ENCODE measurements at places on chromosomes 4 and X.

- no peak for DNase-seq
These were observed 101.9 kb downstream of the QRFPR start for GRCh38 chr4:121278811-121279368.

DNA sequence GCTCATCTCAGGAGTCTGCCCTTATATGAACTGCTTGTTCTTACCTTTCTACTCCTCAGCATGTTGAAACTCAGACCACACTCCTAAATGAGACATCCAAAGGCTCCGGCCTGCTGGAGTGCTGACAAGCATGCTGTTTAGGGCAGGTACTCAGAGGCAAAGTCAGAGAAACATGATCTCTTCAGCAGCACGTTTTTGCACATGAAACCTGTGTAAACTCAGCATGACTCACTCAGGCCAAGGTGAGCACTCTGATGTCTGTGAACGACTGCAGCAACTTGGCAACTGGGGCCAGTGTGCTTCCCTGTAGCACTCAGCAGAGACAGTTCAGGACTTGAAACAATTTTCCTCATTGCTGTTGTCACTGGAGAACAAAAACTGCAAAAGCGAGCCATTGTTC, 109.6 kb downstream of the PACRGL start:
- DNase-seq: no peak

GRCh38 chr4:125522992-125523391, 208.2 kb downstream of the FAT4 start:
- DNase-seq: no peak

- no peak for DNase-seq
These were observed 10.3 kb downstream of the SNX25 start for GRCh38 chr4:185219551-185220344.

DNA sequence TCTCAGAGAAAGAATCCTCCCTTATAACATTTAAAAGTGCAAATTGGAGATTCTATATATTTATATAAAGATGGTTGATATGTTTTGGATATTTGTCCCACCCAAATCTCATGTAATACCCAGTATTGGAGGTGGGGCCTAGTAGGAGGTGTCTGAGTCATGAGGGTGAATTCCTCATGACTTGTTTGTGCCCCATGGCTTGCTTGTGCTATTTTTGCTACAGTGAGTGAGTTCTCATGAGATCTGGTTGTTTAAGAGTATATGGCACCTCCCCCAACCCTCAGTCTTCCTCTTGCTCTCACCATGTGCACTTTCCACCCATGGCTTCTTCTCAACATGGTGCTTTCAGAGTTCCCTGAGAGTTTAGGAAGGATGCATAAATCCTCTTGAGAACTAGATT, 9.5 kb upstream of the ANKRD50 start:
- DNase-seq: no peak

DNA sequence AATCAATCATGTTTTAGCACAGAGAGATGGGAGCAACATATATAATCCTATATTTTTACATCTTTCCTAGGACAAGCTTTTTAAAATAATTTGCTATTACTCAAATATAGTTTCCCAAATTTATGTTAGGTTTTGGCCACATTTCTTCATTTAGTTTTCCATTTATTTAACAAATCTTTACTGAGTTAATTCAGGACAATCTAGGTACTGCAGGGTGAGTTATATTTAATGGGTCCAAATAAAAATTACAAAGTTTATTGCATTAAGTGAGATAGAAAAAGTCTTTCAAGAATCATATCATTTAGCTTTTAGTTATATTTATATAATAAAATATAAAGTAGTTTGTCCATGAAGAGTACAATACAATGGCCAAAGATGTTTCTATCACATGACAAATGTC, 269.2 kb downstream of the EPHA5 start:
- DNase-seq: no peak

DNA sequence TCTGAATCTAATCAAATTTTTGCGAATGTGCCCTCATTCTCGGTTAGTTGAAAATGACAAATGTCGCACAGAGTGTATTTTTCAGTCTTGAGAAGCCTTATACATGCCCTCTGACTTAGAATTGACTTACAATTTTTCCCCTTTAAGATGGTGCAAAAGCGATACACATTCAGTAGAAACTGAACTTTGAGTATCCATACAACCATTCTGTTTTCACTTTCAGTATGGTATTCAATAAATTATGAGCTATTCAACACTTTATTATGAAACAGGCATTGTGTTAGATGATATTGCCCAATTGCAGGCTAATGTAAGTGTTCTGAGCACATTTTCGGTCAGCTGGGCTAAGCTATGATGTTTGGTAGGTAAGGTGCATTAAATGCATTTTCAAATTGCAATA, 43.4 kb downstream of the SLC9A7 start:
- no peak for DNase-seq

- DNase-seq: no peak
These were observed 172.1 kb downstream of the MID1IP1 start for GRCh38 chrX:38973322-38973721.

GRCh38 chr4:630656-631055, 5.3 kb downstream of the PDE6B start:
- no peak for DNase-seq

DNA sequence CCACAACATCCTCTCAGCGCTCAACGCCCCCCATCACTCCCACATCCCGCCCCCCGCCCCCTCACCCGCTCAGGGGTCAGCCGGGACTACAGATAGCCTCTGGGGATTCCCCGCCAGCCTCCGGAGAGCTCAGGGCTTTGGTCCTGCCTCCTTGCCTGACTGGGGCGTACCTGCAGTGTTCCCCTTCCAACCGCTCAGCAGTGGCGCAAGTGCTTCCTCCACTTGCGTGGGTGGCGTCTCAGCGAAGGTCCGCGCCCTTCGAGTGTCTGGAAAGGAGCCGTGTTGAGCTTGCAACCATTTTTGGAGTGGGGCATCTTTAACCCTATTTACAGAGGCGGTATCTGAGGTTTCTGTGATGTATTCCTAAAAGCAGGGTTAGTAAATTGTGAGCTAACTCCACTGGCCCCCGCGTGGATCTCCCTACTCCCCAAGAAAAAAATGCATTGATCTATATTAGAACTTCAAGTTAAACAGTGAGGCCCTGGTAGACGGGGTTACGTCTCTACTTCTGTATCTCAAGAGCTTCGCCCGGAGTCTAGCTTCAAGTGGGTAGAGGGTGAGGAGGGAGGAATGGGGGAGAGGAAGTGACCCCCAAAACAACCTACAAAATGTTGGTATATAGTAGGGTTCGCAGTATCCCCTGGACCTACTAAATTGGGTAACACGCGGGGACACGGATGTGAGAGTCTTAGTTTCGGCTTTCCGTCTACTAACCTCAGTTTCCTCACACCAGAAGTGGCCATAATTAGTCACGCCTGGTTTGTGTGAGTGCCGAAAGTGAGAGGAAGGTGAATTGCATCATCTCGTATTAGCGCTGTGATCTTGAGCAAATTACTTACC, 16.1 kb downstream of the NKX3-2 start:
- no peak for DNase-seq

DNA sequence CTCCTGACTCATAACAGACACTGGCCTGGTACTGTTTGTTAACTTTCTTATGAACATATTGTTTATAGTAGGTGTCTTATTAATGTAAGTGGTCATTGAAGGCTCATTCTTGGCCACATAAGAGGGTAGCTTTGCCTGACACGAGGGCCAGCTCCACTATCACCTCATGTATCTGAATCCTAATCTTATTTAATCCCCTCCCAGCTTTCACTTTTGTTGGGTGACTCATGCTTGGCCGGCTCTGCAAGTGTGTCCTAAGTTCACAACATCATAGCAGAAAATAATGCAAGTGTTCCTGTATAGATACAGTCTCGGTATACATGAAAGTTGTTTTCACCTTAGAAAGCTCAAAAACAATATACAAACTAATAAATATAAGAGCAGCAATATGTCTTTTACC, 283.8 kb downstream of the IQCM start:
- no peak for DNase-seq

DNA sequence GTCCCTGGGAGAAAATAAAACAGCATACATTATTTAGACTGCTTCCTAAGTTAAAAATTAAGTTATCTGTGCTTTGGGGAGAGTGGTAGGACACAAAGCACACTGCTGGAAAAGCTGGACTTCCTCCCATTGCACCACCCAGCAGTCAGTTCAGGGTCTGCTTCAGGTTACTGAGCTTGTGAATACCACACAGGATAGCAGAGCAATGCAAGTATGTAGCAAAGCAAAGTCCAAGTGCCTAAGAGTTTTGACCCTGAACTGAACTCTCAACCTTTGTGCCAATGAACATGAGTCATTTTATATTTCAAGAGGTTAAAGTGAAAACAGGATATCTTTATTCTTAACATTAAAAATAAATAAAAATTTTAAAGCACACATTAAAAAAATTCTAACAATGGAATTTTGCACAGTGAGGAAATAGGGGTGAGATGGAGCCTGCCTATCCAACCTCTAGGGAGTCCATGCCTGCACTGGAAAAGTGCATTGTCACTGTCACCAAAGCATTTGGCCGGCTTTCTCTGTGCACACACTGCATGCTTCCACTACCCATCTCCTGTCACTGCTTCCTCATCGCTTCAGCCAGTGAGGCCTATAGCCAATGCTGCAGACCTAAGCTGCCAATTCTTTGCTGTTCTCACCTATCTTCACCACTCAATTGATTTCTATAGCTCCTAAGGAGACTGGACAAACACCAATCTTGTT, 50.9 kb downstream of the ABCG2 start:
- DNase-seq: no peak

GRCh38 chrX:9153300-9153699, 119.4 kb upstream of the FAM9B start:
- no peak for DNase-seq

- DNase-seq: peak; percentile 3
These were observed 739 bp downstream of the LARP1B start for GRCh38 chr4:128061566-128062536.

GRCh38 chrX:63686878-63687714, 97.9 kb downstream of the ARHGEF9 start:
- DNase-seq: no peak
